HTR-8/SVneo (cell line): ENCODE measurements at places on chromosomes 7 and 10.

GRCh38 chr10:128150561-128150960, 24.3 kb upstream of the MKI67 start:
- no peak for DNase-seq

DNA sequence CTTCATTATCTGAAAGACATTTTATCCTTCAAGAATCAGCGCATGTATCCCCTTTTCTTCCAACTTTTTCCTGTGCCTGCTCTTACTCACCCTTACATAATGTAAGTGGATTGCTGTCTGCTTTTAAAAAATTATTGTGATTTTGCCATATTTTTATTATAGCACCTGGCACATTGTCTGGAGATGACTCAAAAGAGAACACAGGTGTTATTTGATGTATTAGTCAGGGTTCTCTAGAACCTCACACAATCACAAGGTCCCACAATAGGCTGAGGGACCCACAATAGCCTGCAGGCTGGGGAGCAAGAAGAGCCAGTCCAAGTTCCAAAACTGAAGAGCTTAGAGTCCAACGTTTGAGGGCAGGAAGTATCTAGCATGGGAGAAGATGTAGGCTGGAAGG, 390.0 kb downstream of the EXOC4 start:
- DNase-seq = no peak

- DNase-seq = no peak
Measured at GRCh38 chr10:75342397-75342796, 59.2 kb downstream of the ZNF503 start.

DNA sequence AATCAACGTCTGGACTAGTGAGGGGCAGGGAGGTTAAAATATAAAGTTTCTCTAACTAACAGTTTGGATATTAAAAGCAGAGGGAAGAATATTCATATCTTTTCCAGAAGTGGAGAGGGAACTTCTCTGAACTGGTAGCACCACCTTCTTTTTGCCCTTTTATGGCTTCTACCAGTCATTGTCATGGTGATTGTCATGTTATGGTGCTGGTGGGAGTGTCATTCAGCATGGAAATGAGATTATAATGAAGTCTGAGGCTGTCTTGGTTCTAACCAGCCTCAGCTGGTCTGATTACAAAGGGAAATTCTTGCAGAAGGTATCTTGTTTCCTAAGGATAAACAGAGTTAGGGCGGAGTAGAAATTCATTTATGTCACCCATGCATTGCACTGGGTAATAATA, 523.8 kb downstream of the ZWINT start:
- no peak for DNase-seq

GRCh38 chr10:87550741-87551140, 46.0 kb downstream of the MINPP1 start:
- DNase-seq = no peak

GRCh38 chr10:80207768-80208370, 2.5 kb upstream of the ANXA11 start:
- no peak for DNase-seq

- DNase-seq = no peak
Measured at GRCh38 chr7:99748846-99749579, 14.0 kb upstream of the CYP3A7 start.

GRCh38 chr7:111558991-111559390, 3.3 kb downstream of the IMMP2L start:
- DNase-seq = no peak

DNA sequence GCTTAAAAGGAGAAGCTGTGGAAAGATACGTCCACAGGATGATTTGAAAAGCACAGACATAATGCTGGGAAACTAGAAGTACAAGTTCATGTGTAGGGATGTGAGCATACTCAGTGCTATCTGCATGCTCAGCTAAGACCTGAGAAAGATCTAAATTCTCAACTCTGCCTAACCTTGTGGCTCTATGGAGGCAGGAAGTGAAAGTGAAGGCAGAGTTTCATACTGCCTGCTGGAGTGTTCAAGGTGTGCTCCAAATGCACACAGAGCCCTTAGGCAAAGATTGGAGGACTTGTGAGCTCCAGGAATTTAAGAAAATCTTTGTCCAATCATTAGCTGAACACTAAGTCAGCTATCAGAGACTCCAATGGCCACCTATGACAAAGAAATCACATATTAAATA, 190.9 kb downstream of the RNLS start:
- no peak for DNase-seq

DNA sequence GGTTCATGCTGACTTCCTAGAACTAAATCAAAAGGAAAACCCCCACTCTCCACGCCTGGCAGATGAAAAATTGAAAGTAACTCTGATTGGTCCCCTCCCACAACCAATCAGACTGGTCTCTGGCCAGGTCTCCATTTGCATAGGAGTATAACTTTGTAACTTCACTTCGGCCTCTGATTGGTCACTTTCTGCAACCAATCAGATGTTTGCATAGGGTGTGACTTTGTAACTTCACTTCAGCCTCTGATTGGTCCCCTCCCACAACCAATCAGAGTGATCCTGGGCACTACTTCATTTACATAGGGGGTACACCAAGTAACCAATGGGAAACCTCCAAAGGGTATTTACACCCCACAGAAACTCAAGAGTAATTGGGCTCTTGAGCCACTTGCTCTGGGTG, 306.6 kb upstream of the PFKP start:
- DNase-seq = no peak

DNA sequence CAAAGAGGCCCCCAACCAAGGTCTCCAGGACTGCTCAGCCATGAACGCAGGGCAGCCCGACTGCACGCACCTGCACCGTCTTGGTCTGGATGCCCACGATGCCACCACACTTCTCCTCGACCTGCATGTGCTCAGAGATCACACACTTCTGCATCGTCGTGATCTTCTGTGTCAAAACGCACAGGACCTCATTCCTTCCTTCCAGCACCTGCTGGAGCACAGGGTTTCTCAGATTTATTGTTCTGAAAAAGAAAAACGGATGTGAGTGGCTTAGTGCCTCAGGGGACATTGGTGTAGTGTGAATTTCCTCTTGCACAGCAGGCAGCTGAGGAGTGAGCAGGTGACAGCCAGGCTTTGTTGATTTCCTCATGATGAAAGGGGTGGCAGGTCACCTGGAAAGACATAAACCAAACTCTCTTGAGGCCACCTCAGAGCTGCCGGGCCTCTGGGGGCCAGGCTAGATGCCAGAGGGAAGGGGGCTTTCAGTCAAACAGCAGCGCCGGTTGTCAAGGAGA, 38.2 kb downstream of the GSDME start:
- DNase-seq = no peak

- no peak for DNase-seq
Measured at GRCh38 chr10:32511599-32511998, 65.7 kb downstream of the CCDC7 start.

DNA sequence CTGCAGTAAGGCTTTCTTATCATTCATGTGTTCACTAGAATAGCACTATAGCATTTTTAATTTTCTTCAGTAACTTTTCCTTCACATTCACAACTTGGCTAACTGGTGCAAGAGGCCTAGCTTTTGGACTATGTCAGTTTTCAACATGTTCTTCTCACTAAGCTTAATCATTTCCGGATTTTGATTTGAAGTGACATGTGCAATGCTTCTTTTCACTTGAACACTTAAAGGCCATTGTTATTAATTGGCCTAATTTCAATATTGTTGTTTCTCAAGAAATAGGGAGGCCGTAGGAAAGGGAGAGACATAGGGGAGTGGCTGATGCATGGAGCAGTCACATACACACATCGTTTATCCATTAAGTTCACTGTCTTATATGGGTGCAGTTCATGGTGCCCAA, 151.2 kb upstream of the NFE2L3 start:
- no peak for DNase-seq

DNA sequence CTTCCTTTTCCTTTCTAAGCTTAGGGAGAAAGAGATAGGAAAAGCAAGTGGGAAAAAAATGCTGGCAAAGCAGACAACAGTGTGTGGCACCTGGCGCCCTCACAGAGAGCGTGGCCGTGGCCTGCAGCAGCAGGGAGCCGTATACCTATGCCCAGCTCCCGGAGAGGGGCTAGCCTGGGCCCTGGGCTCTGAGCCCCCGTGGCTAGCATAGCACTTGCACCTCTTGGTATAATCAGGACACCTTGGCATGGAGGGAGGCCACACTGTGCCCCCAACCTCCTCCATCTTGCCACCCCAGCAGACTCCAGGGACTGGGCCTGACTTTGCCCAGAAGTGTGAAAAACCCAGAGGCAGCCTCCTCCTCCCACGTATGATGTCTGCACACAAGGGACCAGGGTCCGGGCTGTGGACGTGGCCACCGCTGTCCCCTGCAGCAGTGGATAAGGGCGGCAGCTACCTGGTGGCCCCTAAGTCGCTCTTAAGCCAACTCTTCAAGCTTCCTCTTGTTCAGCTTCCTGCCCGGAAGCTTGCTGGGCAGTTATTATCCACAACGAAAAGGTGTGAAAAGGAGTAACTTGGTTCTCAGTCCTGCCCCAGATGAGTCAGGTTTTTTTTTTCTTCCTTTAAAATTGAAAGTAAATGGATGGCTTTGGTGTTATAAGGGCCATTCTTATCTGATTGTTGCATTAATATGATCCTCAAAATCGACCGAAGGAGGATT, 249.1 kb upstream of the PITRM1 start:
- DNase-seq = no peak

- DNase-seq = no peak
Measured at GRCh38 chr10:90675621-90676020, 182.2 kb downstream of the HTR7 start.

DNA sequence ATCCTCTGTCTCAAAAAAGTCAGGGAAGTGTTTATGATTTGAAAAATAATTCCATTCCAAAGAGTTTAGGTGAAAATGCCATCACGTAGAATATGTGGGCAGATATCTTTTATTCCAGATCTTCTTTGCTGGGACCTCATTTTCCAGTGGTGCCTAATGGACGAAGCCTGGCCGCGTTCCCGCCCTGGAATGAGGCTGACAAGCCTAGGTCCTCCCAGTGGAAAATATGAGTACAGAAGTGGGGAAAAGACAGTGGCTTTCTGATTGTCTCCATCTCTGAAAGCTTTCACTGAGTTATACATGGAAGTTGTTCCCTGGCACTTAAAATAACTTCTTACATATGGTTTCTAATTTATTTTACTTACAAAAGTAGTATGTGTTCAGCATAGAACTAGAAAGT, 139.4 kb downstream of the TACC2 start:
- no peak for DNase-seq

GRCh38 chr10:63596924-63597323, 75.7 kb downstream of the REEP3 start:
- DNase-seq = no peak

- peak; percentile 61 for DNase-seq
Measured at GRCh38 chr10:72337039-72337629, 17.6 kb downstream of the DNAJB12 start.

GRCh38 chr7:87231258-87231657, 11.7 kb upstream of the TMEM243 start:
- no peak for DNase-seq

DNA sequence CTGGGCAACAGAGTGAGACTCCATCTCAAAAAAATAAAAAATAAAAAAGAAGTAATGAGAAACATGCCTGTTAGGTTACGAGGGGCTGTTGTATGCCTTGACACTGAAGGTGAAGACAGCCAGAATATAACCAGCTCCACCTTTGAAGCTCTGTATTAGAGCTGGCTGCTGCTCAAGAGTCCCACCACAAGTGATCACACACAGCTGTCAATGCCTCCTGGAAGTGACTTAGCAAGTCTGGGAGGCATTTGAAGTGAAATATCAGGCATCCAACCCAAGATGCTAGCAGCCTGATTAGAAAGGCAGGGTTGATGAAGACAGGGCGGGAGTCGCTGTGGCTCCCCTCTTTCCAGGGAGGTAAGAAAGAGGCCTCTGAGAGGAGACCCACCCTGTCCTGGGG, 34.1 kb upstream of the INPP5F start:
- DNase-seq = no peak

DNA sequence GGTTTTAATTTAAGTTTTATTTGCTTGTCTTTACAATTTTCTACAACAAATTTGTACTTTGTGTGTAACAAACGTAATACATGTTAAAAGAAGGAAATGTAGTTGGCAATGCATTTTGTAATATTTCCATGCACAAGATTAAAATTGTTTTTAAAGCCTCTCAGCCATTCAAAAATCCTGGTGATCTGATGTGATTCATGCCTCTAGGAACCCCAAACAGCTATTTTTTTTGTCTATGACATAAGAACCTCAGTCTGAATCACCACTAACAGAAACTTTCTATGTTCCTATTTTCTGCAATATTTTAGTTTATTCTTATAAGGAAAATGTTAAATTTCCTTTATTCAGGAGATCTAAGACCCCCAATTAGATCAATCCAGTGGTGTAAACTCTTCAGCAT, 183.1 kb upstream of the YAE1 start:
- DNase-seq = no peak

GRCh38 chr7:151104411-151105235, 18.3 kb downstream of the AGAP3 start:
- DNase-seq = no peak

DNA sequence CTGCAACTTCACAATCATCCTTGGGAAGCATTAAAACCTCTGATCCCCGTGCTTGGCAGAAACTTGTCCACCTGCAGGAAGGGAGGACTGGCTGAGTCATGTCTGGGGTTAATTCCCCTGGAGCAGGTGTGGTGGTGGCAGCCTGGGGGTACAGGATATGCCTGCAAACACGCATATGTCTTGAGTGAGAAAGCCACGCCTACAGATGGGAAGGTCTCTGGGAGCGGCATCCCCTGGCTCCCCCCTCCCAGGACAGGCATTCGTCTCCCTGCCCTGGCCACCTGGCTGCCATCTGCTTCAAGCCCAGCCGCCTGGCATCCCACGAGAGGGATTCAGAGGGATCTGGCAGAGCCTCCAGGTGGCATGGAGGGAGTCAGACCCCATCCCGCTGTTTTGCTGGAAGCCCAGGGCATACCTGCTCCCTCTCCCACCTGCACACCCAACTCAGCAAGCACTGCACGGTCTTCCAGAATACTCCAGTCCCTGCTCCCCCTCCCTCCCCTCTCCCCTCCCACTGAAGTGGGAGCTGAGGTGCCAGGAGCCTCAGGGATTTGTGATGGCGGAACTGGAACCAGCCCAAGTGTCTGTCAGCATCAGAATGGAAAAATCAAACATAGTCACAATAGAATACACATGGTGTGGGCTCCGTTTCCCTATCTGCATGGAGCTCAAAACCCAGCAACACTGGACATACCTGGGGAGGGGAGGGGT, 61.0 kb downstream of the CAMK2B start:
- peak; percentile 21 for DNase-seq

- no peak for DNase-seq
Measured at GRCh38 chr10:29647478-29647877, 12.7 kb upstream of the SVIL start.

GRCh38 chr10:130377986-130378540, 241.9 kb downstream of the GLRX3 start:
- DNase-seq = no peak
